Lower leg skin (tissue), 4 donors: ENCODE measurements at places on chromosomes 16 and 17. TPM values are rescaled to one million over a fixed set of nuclear protein-coding genes. Genes with fewer than 3 reads are reported as not detected.

GRCh38 chr17:21119247-21119918, 7.4 kb upstream of the DHRS7B start:
- peak; percentile 57 for DNase-seq

GRCh38 chr16:17439580-17439979, 31.2 kb downstream of the XYLT1 start:
- no peak for DNase-seq

GRCh38 chr17:45061606-45062205, 589 bp downstream of the NMT1 start:
- DNase-seq: no peak

DNA sequence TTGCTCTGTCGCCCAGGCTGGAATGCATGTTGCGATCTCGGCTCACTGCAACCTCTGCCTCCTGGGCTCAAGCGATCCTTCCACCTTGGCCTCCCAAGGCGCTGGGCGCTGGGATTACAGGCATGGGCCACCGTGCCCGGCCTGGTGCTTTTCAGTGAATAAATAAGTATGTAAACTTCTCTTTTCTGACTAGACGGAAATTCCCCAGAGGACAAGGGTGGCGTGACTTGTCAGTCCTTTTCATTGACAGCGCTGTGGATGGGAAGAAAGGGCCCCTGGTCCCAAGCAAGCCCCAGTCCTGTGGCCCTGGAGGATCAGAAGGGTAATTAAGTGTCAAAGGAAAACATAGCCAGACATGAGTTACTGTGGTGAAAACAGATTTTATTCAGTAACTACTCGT, 9.6 kb upstream of the SPN start:
- DNase-seq: no peak

DNA sequence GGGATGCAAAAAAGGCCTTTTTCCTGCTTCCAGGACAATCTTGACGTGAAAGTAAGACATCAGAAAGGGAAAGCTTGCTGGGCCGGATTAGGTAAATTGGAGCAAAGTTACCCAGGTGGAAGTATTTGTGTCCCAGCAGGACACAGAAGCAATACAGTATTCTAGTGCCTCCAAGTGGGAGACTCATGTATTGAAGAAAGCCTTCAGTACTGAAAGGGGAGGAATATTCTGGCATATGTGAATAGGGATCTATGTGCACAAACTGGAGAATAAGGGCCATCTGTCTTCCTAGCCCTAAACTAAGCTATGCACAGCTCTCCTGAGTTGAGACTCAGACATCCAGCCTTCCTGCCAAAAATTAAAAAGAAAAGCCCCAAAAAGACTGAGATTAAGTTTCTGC, 327.3 kb upstream of the CDH8 start:
- no peak for DNase-seq

GRCh38 chr17:29557085-29557738, 9.6 kb downstream of the ABHD15 start:
- DNase-seq: no peak

The PYDC1 gene
- total RNA-seq: 4.8 TPM

The SDR42E2 gene
- total RNA-seq: not detected

The ITGB4 gene
- 435 TPM for total RNA-seq

The GUCY2D gene
- total RNA-seq: not detected
